ENCODE measurements at places on chromosomes 11 and 22. TPM values are rescaled to one million over a fixed set of nuclear protein-coding genes. Genes with fewer than 3 reads are reported as not detected.

TRIM49 gene
- total RNA-seq: not detected

GRCh38 chr22:41353862-41354575 lies 27.7 kb upstream of the TEF start:
- DNase-seq: no peak

DNA sequence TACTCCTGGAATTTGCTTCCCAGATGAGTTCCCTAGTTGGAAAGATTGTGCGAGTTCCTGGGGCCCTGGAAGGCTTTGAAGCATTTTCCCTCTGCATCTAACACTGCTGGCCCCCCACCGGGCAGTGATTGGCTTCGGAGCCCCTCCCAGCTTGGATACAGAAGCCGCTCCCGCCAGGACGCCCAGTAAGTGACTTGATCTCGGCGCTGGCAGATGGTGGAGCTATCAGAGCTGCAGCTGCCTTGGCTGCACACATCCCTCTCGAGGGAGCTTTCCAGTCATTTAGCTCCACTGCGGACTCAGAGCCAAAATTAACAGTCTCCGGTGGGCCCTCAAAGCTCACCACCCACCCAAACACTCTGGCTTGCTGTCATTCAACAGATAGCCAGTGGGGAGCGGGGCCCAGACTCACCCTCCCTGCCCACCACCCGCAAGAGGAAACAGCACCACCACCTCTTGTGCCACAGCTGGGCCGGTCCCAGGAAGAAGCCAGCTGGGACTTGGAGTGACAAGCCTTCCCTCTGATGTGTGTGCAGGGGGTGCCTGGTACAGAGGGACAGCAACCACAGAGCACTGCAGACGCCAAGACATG lies 162.3 kb downstream of the TRIM29 start:
- no peak for DNase-seq

GRCh38 chr11:70662691-70663098 lies 264.4 kb downstream of the CTTN start:
- no peak for DNase-seq

DNA sequence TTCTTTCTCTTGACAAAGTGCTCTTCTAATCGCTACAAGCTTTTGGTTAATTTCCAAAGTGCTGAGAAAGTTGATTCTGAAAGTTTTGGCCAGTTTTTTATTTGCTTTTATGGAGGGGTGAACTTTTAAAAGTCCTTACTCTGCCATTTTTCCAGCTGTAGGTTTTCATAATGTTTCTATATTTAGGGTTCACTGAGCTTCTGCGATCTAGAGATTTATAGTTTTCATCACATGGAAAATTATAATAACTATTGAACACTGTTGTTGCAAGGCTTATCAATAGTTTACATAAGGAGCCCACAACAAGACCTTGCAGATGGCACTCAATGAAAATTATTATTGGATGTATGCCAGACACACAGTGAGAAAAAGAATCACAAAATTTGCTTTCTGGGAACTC lies 55.1 kb downstream of the DLG2 start:
- no peak for DNase-seq

CDC42EP1 gene
- total RNA-seq: 102 TPM

GRCh38 chr11:127002669-127003259 lies 2.2 kb upstream of the KIRREL3 start:
- no peak for DNase-seq

TMPRSS13 gene
- 0.39 TPM for total RNA-seq

DNA sequence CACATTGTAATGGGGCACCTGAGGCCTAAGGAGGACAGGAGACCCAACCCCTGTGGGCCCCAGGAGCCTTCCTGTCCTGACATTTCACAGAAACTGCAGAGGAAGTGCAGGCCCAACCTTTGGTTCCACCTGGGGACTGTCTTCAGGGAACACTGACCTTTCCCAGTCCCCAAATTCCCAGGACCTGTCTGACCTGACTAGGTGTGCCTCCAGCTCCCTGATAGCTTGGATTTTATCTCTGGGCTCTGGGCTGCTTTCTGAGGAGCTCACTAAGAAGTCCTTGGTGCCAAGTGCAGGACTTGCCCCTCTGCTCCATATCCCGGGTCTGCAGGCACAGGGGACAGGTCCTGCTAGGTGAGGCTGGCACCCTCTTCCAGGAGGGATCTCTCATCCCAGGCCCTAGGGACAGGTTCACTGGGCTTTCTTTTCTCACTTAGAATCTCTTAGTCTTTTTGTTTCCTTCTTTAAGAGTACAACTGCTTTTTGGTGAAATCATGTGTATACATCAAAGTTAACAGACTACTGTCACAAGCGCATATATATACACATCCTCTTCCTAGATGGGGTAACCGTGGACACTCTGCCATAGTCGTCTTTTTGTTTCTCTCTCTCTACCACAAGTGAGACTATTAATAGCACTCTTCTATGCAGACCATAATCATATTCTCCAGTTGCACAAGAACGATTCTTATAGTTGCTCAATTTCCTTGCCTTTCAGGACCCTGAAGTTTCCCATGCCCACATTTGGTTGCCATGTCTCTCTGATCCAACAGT lies 72.0 kb upstream of the IGLL5 start:
- no peak for DNase-seq

RFPL3 gene
- not detected for total RNA-seq

NPTXR gene
- total RNA-seq: 5.5 TPM

SMIM35 gene
- total RNA-seq: not detected

- no peak for DNase-seq
Measured at GRCh38 chr11:19862091-19862490, 149.5 kb downstream of the NAV2 start.

SLC6A5 gene
- not detected for total RNA-seq

NRGN gene
- 4.0 TPM for total RNA-seq

- DNase-seq: no peak
Measured at GRCh38 chr11:129505266-129505665, 129.6 kb downstream of the BARX2 start.

DNA sequence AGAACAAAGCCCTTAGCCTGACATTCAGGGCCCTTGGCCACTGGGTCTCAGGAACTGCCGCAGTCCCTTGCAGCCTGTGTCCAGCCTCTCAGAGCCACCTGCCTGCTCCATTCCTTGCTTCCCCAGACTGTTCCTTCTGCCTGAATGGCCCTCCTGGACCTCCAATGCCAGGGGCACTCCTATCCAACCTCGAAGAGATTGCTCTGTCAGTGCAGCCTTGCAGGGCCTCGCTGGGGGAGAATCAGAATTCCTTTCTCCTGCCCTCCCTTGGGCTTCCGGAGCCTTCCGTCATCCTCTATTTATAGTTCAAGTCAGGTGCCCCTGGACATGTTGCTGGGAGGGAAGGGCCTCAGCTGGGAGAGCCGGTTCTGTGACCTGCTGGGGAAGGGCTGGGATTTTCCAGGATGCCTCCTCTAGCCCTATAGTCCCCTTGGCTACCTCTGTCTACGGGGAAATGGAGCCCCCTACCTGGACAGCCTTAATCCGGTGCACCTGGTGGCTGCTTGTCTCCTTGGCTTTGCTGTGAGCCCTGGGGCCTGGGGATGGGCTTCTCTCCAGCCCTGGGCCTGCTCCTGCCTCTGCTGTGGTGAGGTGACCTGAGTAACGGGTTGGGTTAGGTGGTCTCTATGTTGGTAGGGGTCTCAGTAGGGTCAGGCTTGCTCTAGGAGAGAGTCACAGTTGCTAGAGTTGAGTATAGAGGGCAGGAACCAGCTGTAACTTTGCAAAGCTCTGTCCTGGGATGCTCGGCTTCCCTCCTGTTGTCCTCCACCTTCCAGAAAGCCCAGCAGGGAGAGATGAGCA lies 45.9 kb upstream of the SYT7 start:
- no peak for DNase-seq

DNA sequence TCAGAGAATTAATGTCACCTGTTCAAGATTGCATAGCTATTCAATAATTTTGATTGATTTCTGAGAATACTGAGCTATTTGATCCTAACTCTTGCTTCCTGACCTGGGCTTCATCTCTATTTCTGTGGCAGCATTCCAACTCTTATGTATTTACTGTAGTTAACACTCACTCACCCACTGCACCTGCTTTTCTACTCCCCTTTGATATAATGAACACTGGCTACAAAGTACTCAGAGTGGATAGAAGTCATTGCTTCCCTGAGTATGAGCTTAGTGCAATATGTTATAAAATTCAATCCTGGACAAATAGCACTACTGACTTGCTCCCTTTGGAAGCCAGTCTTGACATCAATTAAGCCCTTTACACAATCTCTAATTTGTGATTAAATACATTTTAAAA lies 117.2 kb downstream of the APIP start:
- DNase-seq: no peak

DNA sequence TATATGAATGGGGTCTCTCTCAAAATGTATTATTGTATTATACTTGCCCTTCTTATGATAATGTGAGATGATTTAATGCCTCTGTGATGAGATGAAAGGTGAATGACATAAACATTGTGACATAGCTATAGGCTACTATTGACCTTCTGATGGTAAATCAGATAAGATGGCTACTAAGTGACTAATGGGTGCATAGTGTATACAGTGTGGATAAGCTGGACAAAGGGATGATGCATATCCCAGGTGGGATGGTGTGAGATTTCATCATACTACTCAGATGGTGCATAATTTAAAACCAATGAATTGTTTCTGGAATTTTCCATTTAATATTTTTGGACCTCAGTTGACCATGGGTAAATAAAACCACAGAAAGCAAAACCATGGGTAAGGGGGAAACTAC lies 243.5 kb downstream of the SBF2 start:
- no peak for DNase-seq
